ENCODE measurements at places on chromosomes 2 and 18. TPM values are rescaled to one million over a fixed set of nuclear protein-coding genes. Genes with fewer than 3 reads are reported as not detected.
A peak's percentile ranks its signal among the peaks of the same experiment; 100 is the strongest.

DNA sequence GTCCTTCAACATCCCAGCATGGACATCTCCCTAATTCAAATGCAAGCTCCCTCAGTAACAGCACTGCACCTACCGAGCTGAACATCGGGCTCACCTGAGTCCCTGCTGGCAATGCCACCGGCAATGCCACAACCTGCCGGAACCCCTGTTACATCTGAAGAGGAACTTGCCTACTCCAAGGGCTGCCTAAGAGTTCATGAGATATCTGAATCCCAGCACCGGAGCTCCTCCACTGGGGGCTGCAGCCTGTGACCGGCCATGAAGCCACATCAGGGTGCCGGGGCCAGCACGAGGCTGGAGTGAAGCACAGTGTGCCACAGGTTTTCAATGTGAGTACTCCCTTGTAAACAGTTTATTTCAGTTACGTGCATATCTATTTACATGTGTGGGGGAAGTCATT is 152.9 kb downstream of the EIPR1 start:
- DNase-seq, result no peak
- H3K4me3 ChIP-seq, result no peak overlapping the region
- H3K36me3 ChIP-seq, result no peaks in the 10 kb centered on the region
- H3K27me3 ChIP-seq, result no peaks in the 10 kb centered on the region

DNA sequence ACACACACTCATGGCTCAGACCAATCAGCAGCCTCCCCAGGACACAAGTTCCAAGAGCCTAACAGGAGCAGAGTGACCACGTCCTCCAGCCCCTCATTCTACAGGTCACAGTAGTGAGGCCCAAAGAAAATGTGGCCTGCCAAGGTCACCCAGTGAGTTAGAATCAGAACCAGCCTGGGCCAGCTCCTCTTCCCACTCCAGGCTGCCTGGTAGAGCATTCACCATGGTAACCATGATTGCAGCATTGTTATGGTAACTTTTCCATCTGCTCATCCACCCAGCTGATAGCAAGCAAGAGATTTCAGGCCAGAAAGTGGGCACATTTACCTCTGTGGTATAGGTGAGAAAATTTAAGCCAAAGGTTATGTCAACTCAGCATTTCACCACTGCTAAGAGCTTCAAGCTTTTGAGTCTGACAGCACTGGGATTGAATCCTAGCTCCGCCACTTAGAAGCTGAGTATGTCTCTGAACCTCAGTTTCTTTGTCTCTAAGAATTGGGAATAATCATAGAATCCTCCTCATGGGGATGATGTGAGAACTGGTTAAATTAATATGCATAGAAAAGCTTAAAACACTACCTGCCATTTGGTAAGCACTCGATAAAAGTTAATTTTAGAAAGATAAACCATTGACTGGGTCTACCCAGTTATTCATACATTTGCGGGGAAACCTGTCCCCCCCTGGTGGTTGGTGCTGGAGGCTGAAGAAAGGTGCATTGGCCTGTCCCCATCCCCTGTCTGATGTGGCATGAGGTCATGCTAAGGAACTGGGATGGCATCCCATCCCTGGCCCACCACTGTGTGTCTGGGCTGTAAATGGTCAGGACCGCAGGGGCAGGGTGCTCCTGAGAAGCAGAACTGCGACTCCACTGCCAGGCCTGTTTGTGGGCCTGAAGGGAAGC is 181.5 kb downstream of the KLHL29 start:
- H3K4me3 ChIP-seq, result no peak overlapping the region
- peak; percentile 50 for DNase-seq
- H3K4me1 ChIP-seq, result peaks cover 3% of the 10 kb centered on the region
- no peaks in the 10 kb centered on the region for H3K27me3 ChIP-seq

DNA sequence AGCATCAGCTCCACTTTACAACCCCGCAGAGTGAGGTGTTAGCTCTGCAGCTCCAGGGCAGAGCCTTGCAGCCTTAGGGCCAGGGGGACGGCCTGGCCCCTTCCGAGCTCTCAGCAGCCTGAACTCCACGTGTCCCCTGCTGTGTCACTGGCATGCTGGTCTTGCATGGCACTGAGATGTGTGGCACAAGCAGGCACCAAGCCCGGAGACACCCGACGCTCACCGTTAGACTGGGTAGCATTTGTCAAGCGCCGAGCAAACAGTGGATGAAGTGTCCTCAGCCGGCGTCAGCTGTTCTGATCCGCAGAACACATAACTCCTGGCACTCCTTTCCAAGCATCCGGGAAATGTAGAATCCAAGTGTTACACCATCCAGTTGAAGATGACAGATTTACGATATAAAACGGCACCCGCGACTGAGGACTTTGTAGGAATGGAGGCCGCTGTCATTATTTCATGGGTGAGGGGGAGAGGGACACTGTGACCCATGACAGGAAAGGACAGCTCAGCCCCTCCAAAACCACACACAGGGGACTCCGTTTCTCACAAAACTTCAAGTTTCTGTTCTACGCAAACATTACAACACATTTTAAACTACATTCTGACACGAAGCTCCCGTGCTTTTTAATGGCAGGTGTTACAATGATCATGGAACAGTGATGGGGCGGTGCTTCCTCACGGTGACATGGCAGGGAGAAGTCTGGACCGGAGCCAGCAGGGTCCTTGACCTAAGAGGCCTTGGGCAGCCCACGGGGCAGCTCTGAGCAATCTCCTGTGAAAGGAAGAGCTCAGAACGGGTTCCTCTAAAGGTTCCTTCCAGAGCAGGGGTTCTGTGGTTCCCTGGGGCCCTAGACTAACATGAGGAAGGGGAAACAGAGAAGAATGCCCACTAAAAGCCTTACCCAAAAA is 89.4 kb downstream of the HDAC4 start:
- no peaks in the 10 kb centered on the region for H3K27me3 ChIP-seq
- H3K36me3 ChIP-seq, result no peaks in the 10 kb centered on the region
- H3K4me1 ChIP-seq, result no peaks in the 10 kb centered on the region
- no peak for DNase-seq

GRCh38 chr2:16014041-16014787 is 73.9 kb downstream of the MYCN start:
- H3K36me3 ChIP-seq, result no peaks in the 10 kb centered on the region
- H3K27ac ChIP-seq, result no peak overlapping the region
- H3K27me3 ChIP-seq, result no peaks in the 10 kb centered on the region
- no peak overlapping the region for H3K4me3 ChIP-seq
- no peak for DNase-seq

DNA sequence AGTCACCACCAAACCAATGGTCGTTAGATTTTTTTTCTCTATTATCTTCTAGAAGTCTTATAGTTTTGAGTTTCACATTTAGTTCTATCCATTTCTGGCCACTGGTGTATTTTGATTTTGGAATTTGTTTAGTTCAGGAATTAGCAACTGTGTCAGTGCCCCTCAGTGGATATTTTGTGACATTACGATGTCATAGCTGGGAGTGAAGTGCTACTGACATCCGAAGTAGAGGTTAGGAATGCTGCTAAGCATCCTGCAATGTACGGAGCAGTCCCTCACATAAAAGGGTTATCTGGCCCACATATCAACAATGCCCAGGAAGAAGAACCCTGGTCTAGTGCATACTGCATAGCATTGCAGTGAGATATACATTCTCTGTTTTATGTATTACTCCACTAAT is 157.4 kb upstream of the RGPD4 start:
- DNase-seq, result no peak
- no peak overlapping the region for H3K27ac ChIP-seq
- no peaks in the 10 kb centered on the region for H3K36me3 ChIP-seq
- H3K4me1 ChIP-seq, result no peaks in the 10 kb centered on the region
- H3K4me3 ChIP-seq, result no peak overlapping the region

DNA sequence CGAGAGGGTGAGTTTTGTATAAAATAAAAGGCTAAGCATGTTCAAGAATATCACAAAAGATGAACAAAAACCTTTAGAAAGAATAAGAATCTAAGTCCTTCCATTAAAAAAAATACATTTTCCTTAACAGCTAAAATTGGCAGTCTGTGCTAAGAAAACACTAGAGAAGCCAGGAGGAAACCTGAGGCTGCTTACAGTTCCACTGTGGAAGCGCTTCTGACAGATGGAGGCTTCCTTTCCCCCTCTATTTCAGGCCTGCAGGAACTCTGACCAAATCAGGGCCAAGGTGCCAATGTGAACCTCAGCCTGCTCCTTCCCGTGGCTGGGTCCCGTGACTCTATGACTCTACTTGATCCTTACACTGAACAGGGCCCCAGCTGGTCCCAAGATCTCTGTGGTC is 108.1 kb upstream of the ARHGAP28 start:
- no peaks in the 10 kb centered on the region for H3K4me1 ChIP-seq
- H3K27me3 ChIP-seq, result no peaks in the 10 kb centered on the region
- no peak overlapping the region for H3K27ac ChIP-seq
- no peaks in the 10 kb centered on the region for H3K36me3 ChIP-seq
- no peak for DNase-seq

DNA sequence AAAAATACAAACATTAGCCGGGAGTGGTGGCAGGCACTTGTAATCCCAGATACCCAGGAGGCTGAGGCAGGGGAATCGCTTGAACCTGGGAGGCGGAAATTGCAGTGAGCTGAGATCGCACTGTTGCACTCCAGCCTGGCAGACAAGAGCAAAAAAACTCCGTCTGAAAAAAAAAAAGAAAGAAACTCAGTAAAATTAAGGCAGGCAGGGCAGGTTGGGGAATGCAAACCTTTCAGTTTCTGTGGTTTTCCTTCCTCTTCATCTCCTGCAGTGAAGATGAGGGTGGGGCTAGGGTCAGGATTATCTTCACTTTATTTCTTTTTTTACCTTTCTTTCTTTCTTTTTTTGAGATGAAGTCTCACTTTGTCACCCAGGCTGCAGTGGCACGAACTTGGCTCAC is 43.2 kb upstream of the PSME4 start:
- no peak overlapping the region for H3K27ac ChIP-seq
- H3K36me3 ChIP-seq, result no peaks in the 10 kb centered on the region
- H3K4me1 ChIP-seq, result peaks cover 6% of the 10 kb centered on the region
- no peak overlapping the region for H3K4me3 ChIP-seq

DNA sequence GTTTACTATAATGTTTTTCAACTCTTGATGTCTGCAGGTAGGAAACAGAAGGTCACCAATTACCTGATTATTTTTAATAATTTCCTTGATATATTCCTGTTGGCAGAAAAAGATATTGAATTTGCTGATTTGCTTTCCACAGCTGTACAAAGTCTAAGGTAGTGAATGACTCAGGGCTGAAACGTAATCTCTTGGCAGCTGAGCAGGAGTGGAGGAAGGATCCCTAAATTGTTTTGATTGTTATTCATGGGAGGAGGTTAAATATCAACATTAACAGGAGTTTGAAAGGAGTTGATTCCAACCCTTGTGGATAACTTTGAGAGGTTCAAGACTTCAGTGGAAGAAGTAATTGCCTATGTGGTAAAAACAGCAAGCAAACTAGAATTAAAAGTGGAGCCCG is 345.2 kb upstream of the SLC8A1 start:
- H3K27me3 ChIP-seq, result no peaks in the 10 kb centered on the region
- H3K4me3 ChIP-seq, result no peak overlapping the region
- H3K27ac ChIP-seq, result no peak overlapping the region
- no peaks in the 10 kb centered on the region for H3K4me1 ChIP-seq

GRCh38 chr2:6926071-6926732 is 9.0 kb downstream of the RNF144A start:
- H3K27ac ChIP-seq, result no peak overlapping the region
- no peak overlapping the region for H3K4me3 ChIP-seq
- no peaks in the 10 kb centered on the region for H3K36me3 ChIP-seq
- no peak for DNase-seq
- H3K27me3 ChIP-seq, result no peaks in the 10 kb centered on the region

GRCh38 chr2:45885171-45885621 is 233.7 kb downstream of the PRKCE start:
- DNase-seq, result no peak
- no peaks in the 10 kb centered on the region for H3K27me3 ChIP-seq
- H3K4me1 ChIP-seq, result no peaks in the 10 kb centered on the region
- no peak overlapping the region for H3K27ac ChIP-seq
- no peak overlapping the region for H3K4me3 ChIP-seq
- no peaks in the 10 kb centered on the region for H3K36me3 ChIP-seq

DOCK10 gene
- 6.1 TPM for total RNA-seq

- H3K36me3 ChIP-seq, result no peaks in the 10 kb centered on the region
- H3K27ac ChIP-seq, result no peak overlapping the region
- no peak overlapping the region for H3K4me3 ChIP-seq
Measured at GRCh38 chr2:147531269-147531668, 313.6 kb upstream of the ACVR2A start.

DNA sequence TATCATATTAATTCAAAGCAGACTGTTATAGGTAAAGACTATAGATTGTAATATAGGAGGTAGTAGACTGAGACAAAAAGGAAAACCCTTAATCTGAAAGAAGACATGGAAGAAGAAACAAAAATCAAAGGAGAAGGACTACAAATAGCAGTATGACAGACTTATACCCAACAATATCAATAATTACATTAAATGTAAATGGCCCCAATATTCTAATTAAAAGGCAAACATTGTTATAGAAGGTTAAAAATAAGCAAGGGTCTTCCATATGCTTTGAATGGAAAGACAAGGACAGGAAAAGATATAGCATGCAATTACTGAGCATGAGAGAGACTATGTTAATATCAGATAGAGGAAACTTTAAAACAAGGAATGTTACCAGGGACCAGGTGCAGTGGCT is 109.5 kb upstream of the BCL2L11 start:
- DNase-seq, result no peak
- H3K36me3 ChIP-seq, result no peaks in the 10 kb centered on the region
- no peaks in the 10 kb centered on the region for H3K4me1 ChIP-seq

DNA sequence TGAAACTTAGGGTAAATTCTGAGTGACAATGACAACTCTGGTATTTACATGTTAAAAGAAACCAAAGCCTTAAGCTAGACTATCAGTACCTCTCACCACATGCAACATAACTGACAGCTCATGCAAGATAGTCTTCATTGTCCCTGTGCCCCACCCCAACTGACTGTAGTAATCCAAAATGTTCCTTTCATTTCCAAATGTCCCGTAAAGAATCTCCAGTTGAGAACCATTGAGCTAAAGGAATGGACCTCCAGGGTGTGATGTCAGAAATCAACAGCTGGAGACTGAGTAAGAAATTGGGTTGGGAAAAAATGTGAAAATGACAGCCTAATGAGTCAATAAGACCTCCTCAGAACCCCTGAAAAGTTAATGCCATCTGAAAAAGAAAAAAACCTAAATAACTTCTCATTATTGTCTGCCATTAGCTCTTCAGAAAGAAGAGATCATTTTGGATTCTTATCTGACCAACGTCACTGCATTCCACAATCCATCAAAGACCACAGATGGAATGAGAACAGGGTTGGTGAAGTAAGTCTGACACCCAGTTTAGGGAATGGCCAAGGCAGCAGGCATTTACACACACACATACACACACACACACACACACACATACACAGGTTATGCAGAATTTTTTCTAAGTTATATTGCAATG is 51.7 kb upstream of the ACVR2A start:
- H3K27ac ChIP-seq, result no peak overlapping the region
- no peaks in the 10 kb centered on the region for H3K36me3 ChIP-seq
- no peaks in the 10 kb centered on the region for H3K27me3 ChIP-seq

DNA sequence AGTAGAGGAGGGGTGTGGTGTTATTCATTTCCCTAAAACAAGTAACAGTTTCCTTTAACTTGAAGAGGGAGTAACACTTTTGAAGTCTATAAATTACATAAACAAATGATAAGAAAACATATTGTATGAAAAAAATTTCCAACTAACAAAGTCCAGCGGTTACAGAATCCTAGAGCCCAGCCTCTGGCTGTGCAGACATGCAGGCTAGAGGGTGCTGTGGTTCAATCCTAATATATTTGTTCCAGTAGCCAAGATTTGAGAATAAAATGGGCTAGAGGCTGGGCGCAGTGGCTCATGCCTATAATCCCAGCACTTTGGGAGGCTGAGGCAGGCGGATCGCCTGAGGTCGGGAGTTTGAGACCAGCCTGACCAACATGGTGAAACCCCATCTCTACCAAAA is 56.9 kb downstream of the WDR75 start:
- H3K27ac ChIP-seq, result no peak overlapping the region
- H3K27me3 ChIP-seq, result no peaks in the 10 kb centered on the region
- H3K4me1 ChIP-seq, result no peaks in the 10 kb centered on the region
- no peak for DNase-seq

GYPC gene
- 0.75 TPM for total RNA-seq
